ENCODE measurements at places on chromosomes 3 and 15. TPM values are rescaled to one million over a fixed set of nuclear protein-coding genes. Genes with fewer than 3 reads are reported as not detected.

DNA sequence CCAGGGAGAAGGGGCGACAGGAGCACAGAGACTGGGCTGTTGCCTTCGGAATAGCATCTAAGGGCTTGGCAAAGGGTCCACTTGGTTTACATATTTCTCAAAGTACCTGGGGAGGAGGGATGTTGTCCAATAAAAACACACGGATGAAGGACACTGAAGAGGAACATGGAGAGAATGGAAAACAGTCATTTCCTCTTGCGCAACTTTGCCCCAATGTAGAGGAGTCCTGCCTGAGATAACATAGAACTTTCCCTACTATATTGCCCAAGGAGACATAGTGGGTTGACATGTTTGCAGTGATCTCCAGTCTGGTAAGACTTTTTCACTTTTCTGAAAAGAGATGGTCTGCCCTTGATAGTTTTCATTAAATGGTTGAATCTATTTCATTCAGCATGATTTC is 468.8 kb upstream of the SUCLG2 start:
- DNase-seq: no peak

DNA sequence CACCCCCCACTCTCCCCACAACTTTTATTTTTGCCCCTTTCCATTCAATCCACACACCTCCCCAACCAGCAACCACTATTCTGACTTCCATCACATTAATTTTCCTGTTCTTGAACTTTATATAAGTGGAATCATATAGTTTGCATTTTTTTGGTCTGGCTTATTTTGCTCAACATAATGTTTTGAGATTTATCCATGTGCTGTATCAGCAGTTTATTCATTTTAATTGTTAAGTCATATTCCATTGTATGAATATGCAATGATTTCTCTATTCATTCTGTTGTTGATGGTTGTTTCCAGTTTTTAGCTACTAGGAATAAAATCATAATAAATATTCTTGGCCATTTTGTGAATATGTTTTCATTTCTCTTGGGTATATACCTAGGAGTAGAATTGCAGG is 5.8 kb upstream of the SCAMP5 start:
- DNase-seq: no peak

GRCh38 chr3:159146392-159146791 is 344.5 kb downstream of the MFSD1 start:
- no peak for DNase-seq

DNA sequence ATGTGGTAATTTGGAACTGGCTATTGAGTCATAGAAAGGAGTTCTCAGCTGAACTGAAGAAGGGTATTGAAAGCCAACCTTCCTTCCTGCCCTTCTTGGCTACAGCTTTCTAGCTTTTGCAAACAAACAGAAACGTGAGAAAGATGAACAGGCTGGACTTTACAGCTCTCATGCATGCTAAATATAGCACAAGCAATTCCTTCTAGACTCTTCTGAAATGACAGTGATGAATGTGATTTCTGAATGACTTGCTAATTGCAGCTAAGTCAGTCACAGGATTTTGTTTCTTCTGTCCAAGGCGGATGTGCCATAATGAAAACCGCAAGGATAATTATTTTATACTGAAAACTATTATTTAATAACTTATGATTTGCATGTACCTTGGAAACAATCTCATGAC is 36.3 kb downstream of the BCHE start:
- no peak for DNase-seq

Gene QRICH1
- 89.7 TPM for polyA plus RNA-seq
